NCI-H510A (cell line): ENCODE measurements at places on chromosomes 7 and 10.

GRCh38 chr7:73436031-73436929, 2.7 kb downstream of the FZD9 start:
- no peak for DNase-seq

DNA sequence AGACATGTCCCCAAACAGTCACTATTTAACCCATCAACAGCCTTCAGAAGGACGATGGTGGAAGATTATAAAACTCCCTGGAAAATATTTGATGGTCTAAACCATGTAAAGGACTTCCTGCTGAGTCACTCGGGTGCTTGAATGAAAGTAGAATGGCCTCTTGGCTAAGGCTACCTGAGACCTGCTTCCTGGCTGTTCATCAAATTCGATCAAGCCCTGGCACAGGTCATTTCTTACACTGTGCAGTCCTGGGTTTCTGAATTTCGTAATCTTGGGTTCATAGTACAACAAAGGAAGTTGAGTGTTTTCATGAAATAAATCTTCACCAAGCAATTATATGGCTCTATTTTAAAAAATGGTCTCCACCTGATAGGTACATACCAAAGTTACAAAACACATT, 260.3 kb upstream of the RNF32 start:
- DNase-seq: no peak

GRCh38 chr10:129924375-129925085, 39.5 kb downstream of the EBF3 start:
- no peak for DNase-seq

DNA sequence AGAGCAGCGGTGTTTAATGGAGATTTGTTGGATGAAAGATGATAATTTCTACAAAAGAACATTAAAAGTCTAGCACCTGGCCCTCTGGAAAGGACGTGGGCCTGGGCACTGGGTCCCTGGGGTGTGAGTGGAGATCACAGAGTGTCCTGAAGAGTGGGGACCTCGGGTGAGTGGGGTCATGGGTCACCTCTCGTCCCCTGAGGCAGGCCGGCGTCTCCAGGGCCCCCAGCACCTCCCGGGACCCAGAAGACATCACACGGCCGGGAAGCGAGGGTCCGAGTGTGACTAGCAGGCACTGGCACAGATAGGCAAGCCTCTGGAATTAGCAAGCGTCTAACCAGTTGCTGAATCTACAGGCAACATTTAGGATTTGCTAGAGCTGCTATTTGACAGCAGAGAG, 257.2 kb downstream of the MAD1L1 start:
- no peak for DNase-seq

DNA sequence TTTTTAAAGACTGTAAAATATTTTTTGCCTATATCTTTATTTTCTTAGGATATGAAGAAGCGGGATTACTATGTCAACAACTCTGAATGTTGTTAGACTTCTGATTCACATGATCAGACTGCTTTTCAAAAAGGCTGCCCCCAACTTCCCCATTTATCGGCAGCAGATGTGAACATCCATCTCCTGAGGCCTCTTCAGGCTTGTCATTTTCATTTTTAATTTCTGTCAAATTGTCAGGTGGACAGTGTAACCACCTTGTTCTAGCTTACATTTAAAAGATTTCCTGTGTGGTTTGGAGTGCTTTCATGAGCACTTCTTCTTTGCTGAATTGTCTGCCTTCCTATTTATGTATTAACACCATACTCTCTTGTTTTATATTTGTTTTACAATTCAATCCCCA, 78.8 kb upstream of the GSDME start:
- no peak for DNase-seq

DNA sequence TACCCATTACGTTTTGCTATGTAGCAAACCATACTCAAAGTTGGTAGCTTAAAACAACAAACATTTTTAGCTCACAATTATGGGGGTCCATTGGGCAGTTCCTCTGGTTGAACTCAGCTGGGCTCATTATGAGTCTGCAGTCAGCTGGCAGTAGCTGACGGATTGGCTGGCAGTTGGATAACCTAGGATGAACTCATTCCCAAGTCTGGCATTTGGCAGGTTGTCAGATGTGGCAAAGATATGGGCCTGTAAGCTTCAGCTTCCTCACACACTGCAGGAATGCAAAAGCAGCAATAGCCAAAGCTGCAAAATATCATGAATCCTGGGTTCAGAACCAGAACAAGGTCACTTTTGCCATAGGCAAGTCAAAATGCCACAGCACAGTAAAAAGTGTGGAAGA, 412.2 kb upstream of the SORCS1 start:
- DNase-seq: no peak

GRCh38 chr10:43217563-43218205, 49.2 kb downstream of the RASGEF1A start:
- DNase-seq: no peak

DNA sequence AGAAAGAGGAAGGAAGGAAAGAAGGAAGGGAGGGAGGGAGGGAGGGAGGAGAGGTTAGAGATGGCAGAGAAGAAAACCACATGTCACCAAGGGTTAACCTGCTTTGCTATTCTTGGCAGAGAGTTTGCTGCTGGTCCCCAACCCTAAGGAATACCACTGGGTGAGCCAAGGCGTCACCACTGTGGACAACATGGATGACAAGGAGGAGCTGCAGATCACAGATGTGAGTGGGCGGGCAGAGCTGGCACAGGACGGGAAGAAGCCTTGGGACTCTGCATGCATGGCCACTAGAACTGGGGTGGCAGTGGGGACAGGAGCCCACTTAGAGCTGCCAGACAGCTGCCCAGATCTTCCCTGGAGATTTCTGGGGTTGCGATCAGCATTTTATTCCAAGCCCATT, 17.2 kb upstream of the MYH16 start:
- DNase-seq: no peak

DNA sequence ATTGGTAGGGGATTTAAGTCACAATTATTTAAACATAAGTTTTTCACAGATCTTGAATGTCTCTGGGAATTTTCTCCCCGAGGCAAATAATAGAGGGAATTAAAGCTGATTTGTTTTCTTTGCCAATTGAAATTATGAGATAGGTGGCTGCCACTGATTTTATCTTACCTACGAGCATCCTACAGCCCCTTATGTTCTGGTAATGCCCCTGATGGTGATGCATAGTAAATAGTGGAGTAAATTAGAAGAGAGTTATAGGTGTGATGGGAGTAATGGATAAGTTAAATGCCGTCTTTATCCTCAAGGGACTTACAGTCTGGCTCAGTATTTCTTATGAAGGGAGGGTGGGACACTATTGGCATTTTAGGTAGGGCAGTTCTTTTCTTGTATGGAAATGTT, 58.1 kb downstream of the HDAC9 start:
- DNase-seq: no peak

DNA sequence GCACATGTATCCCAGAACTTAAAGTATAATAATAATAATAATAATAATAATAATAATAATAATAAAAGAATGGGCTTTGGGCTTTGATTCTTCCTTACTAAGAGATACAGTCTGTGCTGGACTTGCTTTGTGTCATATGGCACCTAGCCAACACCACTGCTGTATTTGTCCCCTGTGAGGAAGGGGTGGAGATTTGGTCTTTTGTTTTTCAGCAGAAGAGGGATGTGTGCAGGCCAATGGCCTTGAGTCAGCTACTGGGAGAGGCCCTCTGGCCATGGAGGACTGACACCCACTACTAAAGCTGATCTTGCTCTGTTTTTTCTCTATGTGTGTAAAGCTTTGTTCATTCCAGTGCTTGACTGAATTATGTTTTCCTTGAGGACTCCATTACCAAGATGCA, 573.0 kb upstream of the PCDH15 start:
- no peak for DNase-seq

GRCh38 chr7:91504919-91505318, 240.7 kb downstream of the FZD1 start:
- no peak for DNase-seq

DNA sequence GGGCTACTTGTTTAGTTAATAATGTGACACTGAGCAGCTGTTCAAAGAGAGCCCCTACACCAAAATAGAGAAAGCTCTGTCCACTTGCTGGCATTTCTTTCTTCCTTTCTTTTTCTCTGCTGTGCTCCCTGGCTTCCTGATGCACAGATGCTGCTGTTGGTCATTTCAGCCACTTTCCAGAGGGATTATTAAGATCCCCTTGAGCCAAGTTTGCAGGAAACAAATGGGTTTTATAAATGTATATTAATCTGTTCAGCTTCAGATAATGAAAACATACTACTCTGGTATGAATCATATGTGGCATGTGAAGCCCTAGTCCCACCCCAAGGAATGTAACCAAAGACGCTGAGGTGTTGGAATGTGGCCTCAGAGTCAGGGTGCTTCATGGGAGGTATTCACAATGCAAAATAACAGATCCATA, 638.2 kb upstream of the FZD8 start:
- no peak for DNase-seq

DNA sequence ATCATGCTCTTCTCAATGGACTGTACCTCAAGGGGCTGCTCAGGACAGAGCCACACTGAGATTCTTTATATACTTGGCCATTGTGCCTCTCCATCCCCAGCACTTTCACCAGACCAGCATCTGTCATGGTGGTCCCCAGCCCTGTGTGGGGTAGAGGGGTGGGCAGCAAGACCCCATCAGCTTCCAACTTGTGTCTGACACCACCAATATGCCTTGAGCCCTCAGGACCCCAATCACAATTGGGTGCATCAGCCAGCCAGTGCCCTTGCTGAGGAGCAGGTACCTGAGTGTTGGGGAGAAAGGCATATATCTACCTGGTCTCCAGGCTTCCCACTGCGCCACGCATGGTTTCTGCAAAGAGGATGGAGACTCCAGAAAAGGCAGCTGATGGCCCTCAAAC, 56.3 kb downstream of the GRID1 start:
- DNase-seq: no peak

GRCh38 chr7:79691074-79691473, 237.6 kb upstream of the MAGI2 start:
- DNase-seq: no peak

DNA sequence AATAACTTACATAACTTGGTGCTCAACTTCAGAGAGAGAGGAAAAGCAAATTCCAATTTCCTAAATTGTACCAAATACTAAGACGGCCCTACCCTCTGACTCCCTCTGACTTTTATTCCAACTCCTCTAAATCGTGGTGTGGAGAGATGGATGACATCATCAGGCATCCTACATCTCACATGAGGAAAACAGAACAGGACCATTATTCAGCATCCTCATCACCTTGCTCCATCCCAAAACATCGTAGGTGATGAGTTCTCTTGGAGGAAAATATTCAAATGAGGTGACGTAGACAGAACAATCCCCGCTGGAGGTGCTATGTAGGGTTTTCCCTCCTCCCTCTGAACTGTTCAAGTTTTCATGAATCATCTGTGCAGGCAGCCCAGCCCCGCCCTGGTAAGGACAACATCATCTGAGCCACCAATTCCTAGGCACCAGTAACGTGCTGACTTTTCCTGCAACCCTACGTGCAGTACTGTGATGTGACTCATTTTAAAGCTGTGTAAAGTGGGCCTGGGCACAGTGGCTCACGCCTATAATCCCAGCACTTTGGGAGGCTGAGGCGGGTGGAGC, 167.2 kb downstream of the CALN1 start:
- no peak for DNase-seq
